ENCODE measurements at places on chromosomes 6 and 20. TPM values are rescaled to one million over a fixed set of nuclear protein-coding genes. Genes with fewer than 3 reads are reported as not detected.

Gene ZSCAN23
- 0.72 TPM for total RNA-seq

Gene GFOD1
- total RNA-seq = 22.8 TPM

Gene PLTP
- 46.7 TPM for total RNA-seq

- no peak for ATAC-seq
Measured at GRCh38 chr20:9025643-9026042, 43.2 kb upstream of the PLCB4 start.

Gene PCSK2
- 0.12 TPM for total RNA-seq

DNA sequence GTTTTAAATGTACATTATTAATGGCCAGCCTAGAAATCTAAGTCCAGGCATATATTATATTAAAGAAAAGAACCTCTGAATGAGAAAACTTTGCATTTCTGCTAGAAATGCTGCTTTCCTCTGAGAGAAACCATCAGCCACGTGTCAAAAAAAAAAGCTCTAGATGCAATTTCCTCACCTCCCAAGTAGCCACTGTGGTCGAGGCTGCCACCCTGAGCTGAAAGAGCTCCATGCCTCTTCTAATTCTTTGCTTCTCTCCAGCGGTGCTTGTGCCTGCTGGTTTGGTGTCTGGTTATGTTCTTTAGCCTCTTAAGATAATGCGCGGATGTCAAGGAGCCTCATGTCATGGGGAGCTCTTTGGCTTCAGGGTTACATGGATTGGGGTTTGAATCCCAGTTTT, 316.0 kb downstream of the TFAP2C start:
- ATAC-seq = no peak

Gene SAMD10
- 5.7 TPM for total RNA-seq

GRCh38 chr6:71929047-71929446, 42.7 kb downstream of the RIMS1 start:
- no peak for ATAC-seq

Gene EYA2
- 27.7 TPM for total RNA-seq

- no peak for ATAC-seq
Measured at GRCh38 chr20:46642265-46642968, 8.8 kb downstream of the SLC13A3 start.

Gene REM1
- total RNA-seq = 0.20 TPM

- no peak for ATAC-seq
Measured at GRCh38 chr20:37114012-37114411, 18.2 kb upstream of the RBL1 start.

Gene MLN
- total RNA-seq = not detected

GRCh38 chr6:35043381-35044130, 97.6 kb downstream of the TCP11 start:
- no peak for ATAC-seq

GRCh38 chr6:151701911-151702562, 105.4 kb upstream of the ESR1 start:
- ATAC-seq = no peak

- ATAC-seq = peak; percentile 47
Measured at GRCh38 chr6:116111552-116112528, 11.2 kb downstream of the NT5DC1 start.

- no peak for ATAC-seq
Measured at GRCh38 chr20:58287638-58288037, 21.9 kb upstream of the RAB22A start.

- no peak for ATAC-seq
Measured at GRCh38 chr6:5472571-5472970, 211.3 kb downstream of the FARS2 start.

GRCh38 chr20:6075428-6076219, 21.8 kb upstream of the LRRN4 start:
- no peak for ATAC-seq

DNA sequence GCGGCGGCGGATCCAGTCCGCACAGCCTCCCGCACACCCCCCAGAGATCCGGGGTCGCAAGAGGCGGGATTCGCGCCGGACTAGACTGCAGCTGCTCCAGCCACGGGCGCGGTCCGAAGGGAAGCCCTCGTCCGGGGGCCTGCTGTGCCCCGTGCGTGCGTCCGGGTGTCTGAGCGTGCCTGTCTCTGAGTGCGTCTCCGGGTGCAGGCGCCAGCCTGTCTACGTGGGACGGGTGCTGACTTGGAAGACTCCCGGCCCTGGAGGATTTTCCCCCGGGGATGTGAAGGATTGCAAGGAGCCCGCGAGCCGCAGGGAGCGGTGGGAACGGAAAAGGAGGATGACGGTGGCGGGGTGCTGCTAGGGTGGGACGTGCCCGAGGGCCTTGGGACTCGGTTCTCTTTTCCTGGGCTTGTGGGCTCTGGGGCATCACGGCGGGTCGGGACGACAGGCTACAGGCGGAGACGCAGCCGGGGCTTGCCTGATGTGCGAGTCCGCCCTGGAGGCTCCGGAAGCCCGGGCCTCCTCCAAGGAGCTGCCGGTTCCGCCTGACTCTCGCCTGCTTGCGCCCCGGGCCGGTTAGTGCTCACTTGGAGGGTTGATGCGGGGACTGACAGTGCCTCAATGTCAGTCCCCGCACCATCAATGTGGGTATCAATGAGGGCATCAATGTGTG, 5.7 kb downstream of the MAFB start:
- peak; percentile 41 for ATAC-seq

- no peak for ATAC-seq
Measured at GRCh38 chr6:52871621-52872020, 31.0 kb upstream of the GSTA5 start.

DNA sequence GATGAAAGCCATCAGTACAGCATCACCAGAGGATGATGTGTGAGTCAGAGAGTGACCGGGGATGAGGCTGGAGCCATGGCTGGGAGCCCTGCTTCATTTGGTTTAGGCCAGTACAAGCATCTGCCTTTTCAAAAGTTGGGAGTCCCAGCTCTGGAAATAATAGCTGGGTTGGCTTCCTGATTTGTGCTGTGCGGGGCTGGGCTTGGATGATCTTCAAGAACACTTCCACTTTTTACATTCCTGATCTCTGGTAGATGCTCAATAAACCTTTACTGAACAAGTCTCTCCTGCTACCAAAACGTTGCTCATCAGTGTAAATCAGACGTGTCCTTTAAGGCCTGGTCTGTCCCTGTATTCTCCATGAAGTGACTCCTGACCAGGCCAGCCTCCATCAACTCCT, 44.1 kb upstream of the ADGRF4 start:
- ATAC-seq = peak; percentile 3

DNA sequence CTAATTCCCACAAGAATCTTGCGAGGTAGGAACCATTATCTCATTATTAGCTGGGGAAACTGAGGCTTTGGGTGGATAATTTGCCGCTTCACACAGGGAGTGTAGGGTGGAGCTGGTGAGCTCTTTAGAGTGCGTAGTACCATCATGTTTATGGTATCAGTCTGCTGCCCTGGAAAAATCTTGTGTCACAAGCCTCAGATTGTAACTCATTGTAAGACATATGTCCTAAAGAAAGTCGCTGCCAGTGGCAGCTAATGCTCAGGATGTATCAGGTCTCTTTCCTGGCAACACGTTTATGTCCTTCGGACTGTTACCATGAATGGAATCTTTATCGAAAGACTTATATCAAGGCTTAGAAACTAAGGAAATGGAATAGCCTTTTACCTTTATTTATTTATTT, 1.9 kb downstream of the ZFAND3 start:
- ATAC-seq = no peak

DNA sequence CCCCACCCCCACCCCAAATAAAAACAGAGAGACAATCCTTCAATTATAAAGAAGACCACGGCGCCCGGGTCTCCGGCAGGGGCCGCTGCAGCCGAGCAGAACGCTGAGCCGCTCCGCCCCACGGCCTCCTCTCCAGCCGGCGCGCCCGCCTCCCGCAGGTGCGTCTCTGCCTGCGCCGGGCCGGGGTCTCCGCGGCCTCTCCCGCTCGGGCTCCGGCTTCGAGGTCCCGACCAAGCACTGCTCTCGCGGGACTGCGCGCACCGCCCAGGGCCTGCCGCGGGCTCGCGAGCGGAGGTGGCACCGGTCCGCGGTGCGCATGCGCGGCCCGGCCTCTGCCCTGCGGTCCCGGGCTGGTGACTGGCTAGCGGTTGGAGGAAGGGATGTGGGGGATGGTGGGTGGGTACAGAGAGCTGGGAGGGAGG, 241 bp upstream of the SIRT5 start:
- ATAC-seq = peak; percentile 96

Gene C6orf118
- not detected for total RNA-seq

Gene PLEKHG1
- total RNA-seq = 34.2 TPM

DNA sequence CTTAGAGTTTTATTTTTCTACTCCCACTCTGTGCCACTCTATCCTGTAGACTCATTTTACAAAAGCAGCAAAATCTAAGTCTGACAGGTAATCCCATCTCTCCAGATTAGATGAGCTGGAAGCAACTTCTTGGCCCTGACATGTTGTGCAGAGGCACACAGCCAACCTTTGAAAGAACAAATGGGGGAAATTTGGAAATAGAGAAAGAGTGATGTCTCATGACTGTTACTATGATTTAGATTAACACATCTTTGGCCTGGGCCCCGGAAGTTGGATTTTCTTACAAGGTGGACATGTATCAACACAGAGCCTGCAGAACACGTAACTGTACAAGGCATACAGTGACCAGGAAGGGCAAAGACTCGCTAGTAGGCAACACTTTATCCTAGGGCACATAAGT, 227.7 kb downstream of the MYLK4 start:
- ATAC-seq = peak; percentile 97

DNA sequence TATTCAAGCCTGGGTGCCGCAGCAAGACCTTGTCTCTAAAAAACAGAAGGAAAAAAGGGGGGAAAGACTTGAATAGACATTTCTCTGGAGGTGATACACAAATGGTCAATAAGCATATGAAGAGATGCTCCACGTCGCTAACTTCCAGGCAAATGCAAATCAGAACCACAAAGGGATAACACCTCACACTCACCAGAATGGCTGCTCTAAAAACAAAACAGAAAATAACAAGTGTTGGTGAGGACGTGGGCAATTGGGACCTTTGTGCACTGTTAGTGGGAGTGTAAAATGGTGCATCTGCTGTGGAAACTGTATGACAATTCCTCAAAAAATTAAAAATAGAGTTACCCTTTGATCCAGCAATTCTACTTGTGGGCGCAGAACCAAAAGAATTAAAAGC, 48.4 kb upstream of the TULP1 start:
- no peak for ATAC-seq

GRCh38 chr20:63328718-63329275, 32.4 kb downstream of the CHRNA4 start:
- no peak for ATAC-seq

Gene C2
- 2.9 TPM for total RNA-seq

- no peak for ATAC-seq
Measured at GRCh38 chr6:170135461-170135820, 155.4 kb downstream of the DLL1 start.

GRCh38 chr20:47027042-47027441, 132.4 kb downstream of the EYA2 start:
- ATAC-seq = peak; percentile 98

Gene SEL1L2
- total RNA-seq = not detected

DNA sequence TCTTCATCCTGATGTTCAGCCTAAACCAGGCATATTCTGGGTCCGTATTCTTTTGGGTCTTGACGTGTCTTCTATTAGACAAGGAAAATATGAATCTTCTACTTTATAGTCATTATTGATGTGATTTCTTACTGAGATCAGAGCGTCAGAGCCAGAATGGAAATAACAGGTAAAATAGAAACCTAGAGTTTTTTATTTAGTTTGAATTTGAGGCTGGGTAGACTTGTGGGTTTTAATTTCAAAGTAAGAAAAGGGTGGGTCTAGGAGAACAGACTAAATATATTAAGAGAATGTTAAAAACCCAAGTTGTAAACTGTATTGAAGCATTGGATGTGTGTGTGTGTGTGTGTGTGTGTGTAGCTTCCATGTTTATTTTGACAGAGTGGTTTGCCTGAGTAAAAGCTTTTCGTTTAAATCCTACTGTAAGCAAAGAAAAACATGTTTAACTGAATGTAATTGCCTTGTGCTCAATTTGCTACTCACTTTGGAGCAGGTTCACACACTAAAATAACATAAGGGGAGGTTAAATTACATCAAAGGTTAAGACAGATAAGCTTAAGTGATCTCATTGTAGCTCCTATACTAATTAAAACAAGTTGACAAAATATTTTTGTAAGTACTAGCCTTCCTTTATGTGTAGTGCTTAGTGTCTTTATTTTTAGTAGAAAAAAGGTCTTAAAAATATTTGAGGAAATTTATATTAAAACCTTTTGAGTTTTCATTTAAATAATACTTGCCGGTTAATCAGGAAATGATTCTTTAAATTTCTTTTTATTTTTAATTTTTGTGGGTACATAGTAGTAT, 17.4 kb downstream of the HECA start:
- ATAC-seq = no peak

- no peak for ATAC-seq
Measured at GRCh38 chr6:44682987-44683779, 295.7 kb downstream of the CDC5L start.

Gene KCNB1
- total RNA-seq = 0.52 TPM

GRCh38 chr20:60100780-60101179, 142.6 kb downstream of the CDH26 start:
- no peak for ATAC-seq

All from esophagus mucosa (tissue), 1 donor.